ENCODE measurements at places on chromosomes 1 and 21.

- peak; percentile 12 for DNase-seq
Measured at GRCh38 chr1:117181630-117182041, 29.1 kb downstream of the VTCN1 start.

DNA sequence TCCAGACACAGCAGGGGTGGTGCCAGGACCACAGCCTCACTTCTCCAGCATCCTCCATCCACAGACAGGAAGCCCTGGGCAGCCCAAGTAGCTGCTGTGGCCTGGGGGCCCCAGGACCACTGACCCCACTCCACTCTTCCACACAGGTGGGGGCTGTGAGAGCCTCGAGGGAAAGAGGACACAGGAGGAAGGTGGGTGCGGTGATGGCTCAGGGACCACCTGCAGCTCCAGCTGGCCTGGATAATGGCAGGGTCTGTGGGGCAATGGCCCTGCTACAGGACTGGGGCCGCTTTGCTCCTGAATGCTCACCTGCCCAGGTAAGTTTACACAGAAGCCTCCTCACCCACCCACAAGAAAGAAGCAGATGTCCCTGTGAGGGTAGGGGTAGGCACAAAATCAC lies 18.3 kb upstream of the PRSS38 start:
- DNase-seq = no peak

GRCh38 chr1:30907481-30908315 lies 860 bp downstream of the SDC3 start:
- DNase-seq = peak; percentile 46

DNA sequence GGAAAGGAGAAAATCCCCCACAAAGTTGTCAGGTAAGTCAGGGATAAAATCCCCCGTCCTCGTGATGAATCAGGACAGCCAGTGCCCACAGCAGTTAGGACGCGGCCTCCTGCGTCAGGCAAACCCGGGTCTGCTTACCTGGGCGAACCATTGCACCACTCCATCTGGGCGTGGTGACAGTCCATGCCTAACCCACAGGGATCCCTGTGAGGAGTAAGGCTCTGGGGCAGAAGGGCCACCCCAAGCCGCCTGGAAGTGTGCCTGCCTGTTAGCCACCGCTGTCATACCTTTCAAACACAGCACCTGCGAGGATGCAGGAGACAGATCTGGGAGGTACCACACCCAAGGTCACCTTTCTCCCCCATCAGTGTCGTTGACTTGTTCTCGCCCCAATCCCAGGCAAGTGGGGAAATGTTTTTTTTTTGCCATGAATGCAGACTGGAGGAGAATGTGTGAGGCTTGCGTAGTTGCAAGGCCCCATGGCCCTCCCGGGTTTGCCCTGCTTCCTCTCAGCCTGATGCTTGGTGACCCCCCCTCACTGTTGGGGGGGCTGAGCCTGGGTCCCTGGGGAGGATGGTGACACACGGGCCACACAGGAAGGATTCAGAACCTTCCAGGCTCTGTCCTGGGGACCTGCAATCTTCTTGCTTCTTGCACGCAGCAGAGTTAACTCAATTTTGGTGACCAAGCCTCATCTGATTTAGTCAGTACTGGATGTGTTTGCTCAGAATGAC lies 107.0 kb downstream of the PGBD5 start:
- no peak for DNase-seq

GRCh38 chr1:3975903-3976630 lies 76.0 kb upstream of the C1orf174 start:
- DNase-seq = no peak
